ENCODE measurements at places on chromosomes 3 and 15.
A peak's percentile ranks its signal among the peaks of the same experiment; 100 is the strongest.

DNA sequence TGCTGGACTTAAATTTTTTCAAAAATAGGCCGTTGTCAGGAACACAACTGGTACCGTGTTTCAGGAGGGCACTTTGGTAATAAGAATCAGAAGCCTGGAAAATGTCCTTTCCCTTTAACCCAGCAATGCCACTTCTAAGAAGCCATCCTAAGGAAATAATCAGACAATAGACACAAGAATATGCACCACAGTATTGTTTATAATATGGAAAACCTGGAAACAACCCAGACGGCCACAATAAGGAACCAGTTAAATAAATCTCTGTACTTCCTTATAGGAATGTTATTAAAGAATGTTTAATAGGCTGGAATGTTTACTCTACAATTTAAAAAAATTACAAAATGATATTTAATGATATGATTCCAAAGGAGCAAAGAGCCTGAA, 30.4 kb upstream of the ATP1B3 start:
- DNase-seq = no peak

DNA sequence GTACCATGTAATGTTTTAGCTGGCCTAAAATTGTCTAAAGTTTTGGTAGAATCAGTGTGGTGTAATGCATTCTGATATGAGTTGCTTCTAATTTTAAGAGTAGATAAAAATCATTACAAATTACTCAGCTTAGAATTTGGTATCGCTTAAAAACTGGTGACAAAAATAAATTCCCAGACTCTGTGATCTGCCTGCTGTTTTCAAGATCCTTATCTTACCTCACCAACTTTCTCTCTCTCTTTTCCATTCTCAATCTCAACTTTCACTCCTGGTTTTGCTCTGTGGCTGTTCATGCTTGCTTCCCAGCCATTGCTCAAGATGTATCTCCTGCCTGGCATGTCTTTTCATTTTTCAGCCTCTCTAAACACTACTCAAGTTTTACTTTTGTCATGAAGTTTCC, 45.7 kb downstream of the TCF12 start:
- no peak for DNase-seq

- no peak for DNase-seq
Measured at GRCh38 chr3:47888986-47889757, 86.2 kb downstream of the DHX30 start.

DNA sequence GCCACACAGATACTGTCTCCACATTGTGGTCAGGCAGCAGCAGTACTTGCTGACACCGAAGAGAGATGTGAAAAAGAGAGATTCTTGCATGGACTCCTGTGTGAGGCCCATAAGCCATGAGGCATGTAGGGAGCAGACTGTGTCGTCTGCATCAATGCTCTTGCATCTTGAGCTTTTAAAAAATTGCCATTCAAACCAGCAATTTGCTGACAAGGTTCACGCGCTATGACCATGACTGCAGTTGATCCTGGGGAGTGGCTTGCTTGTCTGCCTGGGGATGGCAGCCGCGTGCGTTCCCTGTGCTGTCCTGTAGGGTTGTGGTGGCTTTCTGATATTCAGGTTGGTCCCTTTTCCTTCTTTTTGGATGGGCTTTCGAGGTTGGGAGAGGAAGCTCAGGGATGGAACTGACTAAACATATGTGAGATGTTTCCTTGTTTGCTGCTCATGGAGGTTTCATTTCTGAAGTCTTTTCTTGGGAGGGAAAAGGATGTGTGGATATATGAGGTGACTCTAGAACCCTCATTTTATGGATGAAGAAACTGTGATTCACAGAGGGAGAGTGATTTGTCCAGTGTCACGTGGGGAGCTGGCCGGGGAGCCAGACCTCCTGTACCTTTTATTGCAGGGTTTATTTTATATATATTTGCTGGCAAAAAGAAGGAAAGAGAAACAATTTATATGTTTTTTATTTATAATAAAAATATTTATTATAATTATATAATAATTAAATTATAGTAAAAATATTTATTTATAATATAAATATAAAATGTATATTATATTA, 48.6 kb downstream of the LPP start:
- DNase-seq = no peak

DNA sequence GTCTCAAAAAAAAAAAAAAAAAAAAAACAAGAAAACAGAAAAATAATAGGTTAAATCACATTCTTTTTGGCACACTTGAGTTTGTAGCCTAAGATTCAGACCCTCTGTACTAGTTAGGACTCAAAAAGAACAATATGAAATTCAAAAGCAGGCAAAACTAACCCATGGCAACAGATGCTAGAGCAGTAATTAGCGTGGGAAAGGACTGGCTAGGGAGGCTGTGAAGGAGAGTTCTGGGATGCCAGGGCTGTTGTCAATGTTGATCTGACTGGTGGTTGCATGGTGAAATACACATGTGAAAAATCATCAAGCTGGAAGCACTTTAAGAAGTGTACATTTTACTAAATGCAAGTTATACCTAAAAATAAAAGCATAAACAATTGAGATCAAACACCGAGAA, 35.6 kb downstream of the KLHL6 start:
- DNase-seq = no peak

- DNase-seq = no peak
Measured at GRCh38 chr15:90000186-90001001, 730 bp upstream of the ZNF710 start.

DNA sequence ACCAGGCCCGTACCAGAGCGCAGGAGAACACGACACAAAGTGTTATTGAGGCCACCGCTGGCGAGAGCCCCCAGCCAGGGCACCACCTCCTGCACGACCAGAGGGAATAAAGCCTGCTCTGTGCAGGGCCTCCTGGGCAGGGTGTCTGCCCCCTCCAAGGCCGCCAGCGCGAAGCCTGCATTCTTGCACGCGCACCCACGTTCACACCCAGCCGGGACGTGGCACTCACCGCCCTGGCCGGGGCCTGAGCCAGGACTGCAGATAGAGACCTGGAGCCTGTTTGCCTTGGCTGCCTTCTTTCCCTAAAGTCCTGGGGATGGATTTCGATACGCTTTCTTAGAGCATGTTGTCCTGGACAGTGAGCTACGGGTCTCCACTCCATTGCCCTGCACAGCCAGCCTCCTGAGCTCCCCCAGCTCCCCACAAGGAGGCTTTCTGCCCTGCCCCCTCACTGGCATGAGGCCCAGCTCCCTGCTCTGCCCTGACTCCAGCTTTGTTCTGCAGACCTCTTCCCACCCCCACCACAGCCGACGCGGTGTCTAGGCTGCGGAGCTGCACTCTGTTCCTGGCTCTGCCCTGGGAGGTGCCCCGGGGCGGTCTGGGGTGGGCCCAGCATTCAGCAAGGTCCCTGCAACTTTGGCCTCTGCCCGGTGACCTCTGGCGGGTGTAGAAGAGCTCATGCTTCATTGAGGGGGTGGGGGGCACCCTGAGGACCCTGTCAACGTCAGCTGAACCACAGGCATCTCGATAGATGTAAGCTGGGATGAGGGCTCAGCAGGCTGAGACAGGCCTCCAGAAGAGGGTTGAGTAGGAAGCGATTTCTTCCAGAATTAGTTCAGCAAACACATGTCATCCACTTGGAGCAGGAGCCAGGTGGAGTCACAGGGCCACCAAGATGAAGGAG, 145.0 kb downstream of the LRRK1 start:
- DNase-seq = peak; percentile 58

GRCh38 chr15:66872405-66872804, 170.4 kb downstream of the SMAD6 start:
- no peak for DNase-seq

- no peak for DNase-seq
Measured at GRCh38 chr15:32828507-32829186, 110.8 kb downstream of the GREM1 start.

DNA sequence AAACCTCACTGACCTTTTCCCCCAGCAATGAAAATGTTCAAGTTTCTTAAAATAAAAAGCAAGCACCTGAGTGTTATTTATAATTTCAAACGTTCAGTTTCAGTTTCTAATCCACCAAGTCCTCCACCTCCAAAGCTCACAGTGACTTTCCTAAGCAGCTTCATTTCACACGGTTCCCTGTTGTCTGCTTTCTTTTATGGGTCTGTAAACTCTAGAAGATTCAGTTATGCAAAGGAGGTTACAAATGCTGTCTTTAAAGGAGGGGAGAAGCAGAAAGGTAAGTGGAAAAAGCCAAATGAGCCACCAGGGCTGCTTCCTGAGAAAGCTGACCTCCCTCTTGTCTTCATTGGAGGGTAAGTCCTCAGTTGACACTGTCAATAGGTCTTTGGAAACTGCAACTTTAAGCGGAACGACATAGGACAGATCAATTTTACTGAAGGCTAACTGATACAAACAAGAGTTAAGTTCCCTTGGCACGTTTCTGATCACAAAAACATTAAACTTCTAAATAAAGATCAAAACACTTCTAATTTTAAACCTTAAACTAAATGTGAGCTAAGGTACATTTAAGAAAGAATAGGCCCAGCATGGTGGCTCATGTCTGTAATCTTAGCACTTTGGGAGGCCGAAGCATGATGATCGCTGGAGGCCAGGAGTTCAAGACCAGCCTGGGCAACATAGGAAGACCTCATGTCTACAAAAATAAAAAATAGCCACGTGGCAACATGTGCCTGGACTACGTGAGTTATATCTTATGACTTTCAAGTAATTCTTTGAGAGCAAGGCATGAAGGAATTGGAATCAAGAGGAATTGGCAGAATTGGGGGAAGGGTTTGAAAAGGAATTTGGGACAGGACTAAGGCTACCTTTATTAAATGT, 151.9 kb upstream of the UBE2E1 start:
- no peak for DNase-seq

DNA sequence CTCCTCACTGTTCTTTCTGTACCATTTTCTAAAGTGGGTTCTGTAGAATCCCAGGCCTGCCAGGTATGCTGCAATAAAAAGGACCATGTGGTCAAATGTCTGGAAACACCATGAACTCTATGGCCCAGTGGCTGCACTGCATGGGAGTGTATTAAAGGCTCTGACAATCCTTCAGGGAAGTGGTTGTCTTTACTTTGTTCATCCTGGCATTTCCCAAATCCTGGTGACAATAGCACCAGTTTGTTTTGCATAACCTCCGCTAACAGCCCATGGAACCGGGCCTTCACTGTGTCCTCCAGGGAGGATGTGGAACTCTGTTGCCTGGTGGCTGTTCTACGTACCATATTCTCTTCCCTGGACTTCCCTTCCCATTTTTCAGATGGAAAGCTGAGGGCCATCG, 11.2 kb upstream of the DUSP7 start:
- no peak for DNase-seq

GRCh38 chr3:44280631-44281030, 38.9 kb downstream of the TOPAZ1 start:
- no peak for DNase-seq

GRCh38 chr3:106208967-106209366, 340.2 kb upstream of the CBLB start:
- DNase-seq = no peak

DNA sequence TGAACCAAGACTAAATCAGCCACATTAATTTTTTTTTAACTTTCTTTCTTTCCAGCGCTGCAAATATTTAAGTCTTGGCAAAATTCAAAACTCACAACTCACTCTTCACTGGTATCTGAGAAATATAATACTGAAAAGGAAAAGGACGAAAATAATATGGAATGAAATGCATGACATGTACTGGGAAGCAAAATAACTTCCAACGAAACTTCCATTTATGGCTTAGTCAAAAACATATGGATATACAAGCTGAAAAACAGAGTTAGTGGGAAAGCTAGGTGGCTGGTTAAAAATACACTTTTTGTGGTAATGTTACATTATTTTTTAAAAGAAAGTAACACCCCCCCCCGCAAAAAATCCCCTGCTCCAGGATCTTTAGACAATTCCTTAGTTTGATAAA, 86.1 kb downstream of the TM4SF4 start:
- DNase-seq = no peak

GRCh38 chr3:47042231-47042791, 62.8 kb downstream of the NBEAL2 start:
- no peak for DNase-seq

DNA sequence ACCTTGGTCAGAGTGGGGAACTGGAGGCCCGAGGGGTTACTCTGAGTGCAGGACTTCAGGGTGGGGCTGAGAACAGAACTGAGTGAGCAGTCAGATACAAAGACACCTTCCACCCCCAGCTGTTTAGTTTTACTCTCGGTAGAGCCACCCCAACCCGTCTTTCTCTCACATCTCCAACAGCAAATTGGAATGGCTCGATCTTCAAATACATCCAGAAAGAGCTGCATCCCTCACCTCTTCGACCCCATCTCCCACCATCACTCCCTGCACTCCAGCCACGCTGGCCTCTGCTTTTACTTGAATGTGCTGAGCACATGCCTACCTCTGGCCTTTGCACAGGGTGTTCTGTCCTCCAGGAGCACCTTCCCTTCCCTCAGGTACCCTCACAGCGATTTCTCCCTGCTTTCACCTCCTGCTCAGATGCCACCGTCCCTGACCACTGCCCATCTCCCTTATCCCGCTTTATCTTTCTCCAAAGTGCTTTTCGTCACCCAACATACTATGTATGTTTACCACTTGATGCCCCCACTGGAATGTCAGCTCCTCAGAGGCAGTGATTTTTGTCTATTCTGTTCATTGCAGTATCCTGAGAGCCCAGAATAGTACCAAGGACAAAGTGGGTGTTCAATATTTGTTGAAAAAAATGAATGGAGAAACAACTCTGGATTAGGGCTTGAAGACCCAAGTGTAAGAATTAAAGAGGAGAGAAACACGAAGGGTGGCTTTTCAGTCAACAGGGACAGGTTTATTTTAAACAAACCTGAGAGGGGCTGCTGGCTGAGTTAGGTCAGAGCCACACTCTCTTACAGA, 4.4 kb downstream of the CHCHD4 start:
- DNase-seq = no peak

- no peak for DNase-seq
Measured at GRCh38 chr3:171375666-171376595, 84.3 kb downstream of the TNIK start.

GRCh38 chr3:173399044-173399443, 1.5 kb downstream of the NLGN1 start:
- DNase-seq = no peak
